Neural cell (in vitro differentiated cells): ENCODE measurements at places on chromosomes 2 and 18. TPM values are rescaled to one million over a fixed set of nuclear protein-coding genes. Genes with fewer than 3 reads are reported as not detected.

Gene EFHD1
- polyA plus RNA-seq: not detected in 2 replicates

Gene UGT1A4
- polyA plus RNA-seq: not detected in 2 replicates

Gene DSG4
- not detected in 2 replicates for polyA plus RNA-seq

Gene FKBP1B
- 154 and 183 TPM in 2 replicates for polyA plus RNA-seq

Gene ABHD1
- polyA plus RNA-seq: not detected in 2 replicates

Gene TMEM178A
- 31.8 and 32.4 TPM in 2 replicates for polyA plus RNA-seq

Gene TXNDC2
- polyA plus RNA-seq: 0.41 TPM in 1 of 2 replicates, not detected in the other

Gene LDLRAD4
- polyA plus RNA-seq: 1.9 and 3.7 TPM in 2 replicates

Gene CD226
- polyA plus RNA-seq: 0.11 and 2.5 TPM in 2 replicates

Gene STPG4
- 0.98 TPM in 1 of 2 replicates, not detected in the other for polyA plus RNA-seq

Gene SERPINB4
- not detected in 2 replicates for polyA plus RNA-seq

Gene POTEJ
- 0.16 TPM in 1 of 2 replicates, not detected in the other for polyA plus RNA-seq
